ENCODE measurements at places on chromosomes 7 and 10. TPM values are rescaled to one million over a fixed set of nuclear protein-coding genes. Genes with fewer than 3 reads are reported as not detected.

The IDI2 gene
- 182 TPM for total RNA-seq

DNA sequence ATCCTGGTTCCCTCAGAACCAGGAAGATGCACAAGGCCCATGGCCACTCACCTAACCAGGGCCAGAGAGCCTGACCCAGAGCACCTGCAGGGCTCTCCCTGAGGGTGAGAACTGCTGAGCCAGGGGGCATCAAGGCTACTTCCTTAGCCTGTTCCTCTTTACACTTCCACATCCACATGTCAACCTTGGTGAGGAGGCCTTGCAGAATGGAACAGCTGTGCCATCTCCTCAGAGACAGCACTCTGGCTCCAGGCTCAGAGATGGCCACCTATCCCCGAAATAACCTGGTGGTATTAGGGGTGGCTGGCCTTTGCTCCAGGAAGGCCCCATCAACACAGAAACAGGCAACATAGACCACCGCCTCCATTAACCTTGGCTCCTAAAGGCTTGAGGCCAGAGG, 473.0 kb downstream of the RPS24 start:
- DNase-seq: no peak

GRCh38 chr7:33824911-33825459, 80.4 kb upstream of the BMPER start:
- DNase-seq: no peak

The LIPA gene
- total RNA-seq: 14.2 TPM

DNA sequence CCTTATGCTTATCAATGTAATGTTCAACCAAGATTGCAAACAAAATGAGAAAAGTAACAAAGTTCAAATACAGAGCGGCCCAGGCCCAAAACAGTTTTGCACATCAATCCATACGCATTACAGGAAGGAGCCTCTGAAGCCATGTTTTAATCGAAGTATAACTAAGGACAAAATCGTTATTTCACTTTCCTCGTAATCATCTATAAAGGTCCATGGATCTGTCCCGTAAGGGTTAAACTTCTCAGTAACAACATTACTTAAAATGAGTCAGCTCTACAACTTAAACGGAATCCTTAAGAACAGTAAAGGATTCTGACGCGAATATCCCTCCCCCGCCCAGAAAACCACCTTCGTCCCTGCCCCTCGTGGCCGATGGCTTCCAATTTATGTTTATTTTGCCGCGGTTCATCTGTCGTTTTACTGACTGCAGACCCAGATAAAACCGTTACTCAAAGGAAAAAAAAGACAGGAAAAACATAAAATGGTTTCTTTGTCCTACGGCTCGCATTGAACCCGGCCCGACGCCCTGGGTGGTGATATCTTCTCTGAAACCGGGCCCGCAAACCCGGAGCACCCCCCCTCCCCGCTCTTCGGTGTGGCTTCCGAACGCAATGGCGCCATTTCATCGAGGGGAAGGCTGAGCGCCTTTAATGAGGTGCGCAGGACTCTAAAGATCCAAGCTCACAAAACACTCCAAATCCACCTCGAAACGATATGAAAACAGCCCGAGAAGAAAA, 1.1 kb downstream of the HNRNPA2B1 start:
- peak; percentile 76 for DNase-seq

The SPDYE11 gene
- not detected for total RNA-seq

- no peak for DNase-seq
Observed at GRCh38 chr7:157224627-157225026, 85.9 kb downstream of the UBE3C start.

GRCh38 chr7:21850531-21851285, 95.0 kb downstream of the CDCA7L start:
- no peak for DNase-seq

DNA sequence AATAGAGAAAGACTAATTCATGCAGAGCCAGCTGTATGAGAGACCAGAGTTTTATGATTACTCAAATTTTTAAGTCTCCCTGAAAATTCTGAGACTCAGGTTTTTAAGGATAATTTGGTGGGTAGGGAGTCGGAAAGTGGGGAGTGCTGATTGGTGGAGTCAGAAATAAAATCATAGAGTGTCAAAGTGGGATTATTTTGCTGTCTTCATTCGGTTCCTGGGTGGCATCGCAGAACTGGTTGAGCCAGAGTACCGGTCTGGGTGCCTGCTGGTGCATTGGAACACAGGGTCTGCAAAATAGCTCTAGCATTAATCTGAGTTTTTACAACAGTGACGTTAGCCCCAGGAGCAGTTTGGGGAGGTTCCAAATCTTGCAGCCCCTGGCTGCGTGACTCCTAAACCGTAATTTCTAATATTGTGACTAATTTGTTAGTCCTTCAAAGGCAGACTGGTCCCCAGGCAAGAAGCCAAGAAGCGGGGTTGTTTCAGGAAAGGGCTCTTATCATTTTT, 32.4 kb downstream of the GPRIN2 start:
- DNase-seq: peak; percentile 22

- no peak for DNase-seq
Observed at GRCh38 chr7:146028251-146028750, 88.3 kb upstream of the CNTNAP2 start.

DNA sequence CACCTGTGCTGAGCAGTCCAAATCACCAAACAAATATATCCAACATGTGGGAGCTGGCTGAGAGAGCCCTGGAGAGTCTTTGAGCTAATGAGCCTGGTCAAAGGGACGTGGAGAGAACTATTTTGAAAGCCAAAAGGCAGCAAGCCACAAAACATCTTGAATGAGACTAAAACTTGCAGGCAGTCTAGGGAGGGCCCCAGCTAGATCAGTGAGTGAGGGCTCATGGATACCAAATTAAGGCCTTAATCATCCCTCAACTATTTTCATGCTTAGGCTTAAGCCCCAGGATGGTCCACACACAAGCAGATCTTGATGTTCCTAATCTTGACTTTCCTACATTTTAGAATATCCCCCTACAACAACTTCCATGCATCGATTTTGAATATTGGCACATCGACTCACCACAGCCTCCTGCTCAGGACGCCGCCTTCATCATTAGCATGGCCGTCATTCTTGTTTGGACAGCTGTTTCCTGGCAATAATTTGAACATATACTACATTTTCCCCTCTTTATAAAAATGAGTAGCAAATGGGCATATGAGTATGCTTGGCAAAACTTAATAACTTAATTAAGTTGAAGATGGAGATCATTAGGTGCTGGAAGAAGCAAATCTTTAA, 86.9 kb upstream of the ADAM12 start:
- no peak for DNase-seq

The C10orf120 gene
- not detected for total RNA-seq

DNA sequence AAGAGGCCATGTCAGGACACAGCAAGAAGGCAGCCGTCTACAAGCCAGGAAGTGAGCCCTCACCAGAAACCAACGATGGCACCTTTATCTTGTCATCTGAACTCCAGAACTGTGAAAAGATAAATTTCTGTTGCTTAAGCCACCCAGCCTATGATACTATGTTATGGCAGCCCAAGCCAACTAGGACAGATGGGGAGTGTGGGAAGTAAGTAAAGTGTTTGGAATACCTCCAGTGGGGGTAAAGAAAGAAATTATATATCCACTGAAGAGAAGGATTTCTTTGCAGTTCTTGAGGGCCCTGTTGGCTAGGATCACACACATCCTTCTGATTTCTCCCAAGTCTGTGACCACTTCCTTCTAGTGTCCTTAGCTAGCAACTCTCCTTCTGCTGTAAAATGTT, 384.4 kb downstream of the TNS3 start:
- DNase-seq: no peak

The ZNF804B gene
- not detected for total RNA-seq
